ENCODE measurements at places on chromosomes 16 and 17.

DNA sequence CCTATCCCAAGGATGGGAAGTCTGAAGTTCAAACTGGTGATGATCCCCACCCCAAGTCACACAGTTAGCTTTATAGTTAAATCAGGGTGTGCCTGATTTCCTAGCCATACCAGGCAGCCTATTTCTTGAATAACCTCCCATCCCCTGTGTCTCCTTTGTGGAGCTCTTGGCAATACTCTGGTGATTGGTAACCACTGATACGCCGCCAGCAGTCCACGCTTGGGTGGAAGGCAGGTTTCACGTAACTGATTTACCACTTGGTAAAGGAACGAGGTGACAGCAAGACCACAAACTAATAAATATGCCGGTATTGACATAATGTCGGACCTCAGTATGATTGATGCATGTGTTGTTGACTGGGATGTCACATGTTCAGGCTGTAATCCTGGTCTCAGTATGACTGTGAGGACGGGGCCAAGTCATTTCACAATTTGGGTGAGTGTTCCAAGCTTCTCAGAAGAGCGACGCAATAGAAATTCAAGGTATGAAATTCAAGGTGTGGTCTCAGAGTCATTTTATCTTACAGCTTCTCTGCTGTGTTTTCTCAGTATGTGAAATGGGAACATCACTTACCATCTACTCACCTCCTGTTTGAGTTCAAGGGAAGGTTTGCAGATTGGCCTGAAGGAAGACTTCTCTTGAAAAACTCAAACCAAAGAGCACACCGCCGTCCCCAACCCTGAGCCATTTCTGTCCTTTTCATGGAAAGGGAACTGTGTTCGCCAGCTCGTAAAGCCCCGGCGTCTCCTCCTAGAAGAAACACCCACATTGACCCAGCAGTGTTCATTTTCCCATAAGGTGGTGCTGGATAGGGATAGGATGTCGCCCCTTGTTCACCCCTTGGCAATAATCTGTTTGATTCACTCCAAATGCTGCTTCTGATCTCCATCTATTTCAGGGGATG lies 678.9 kb downstream of the WWOX start:
- DNase-seq: no peak

- DNase-seq: no peak
Measured at GRCh38 chr17:83079352-83079747, at the start of gene METRNL. Gene METRNL (plus strand): TSS chr17:83079609. CDS start chr17:83079816, 207 bp downstream.

- DNase-seq: no peak
Measured at GRCh38 chr17:80164185-80164584, 5.6 kb upstream of the CARD14 start.

DNA sequence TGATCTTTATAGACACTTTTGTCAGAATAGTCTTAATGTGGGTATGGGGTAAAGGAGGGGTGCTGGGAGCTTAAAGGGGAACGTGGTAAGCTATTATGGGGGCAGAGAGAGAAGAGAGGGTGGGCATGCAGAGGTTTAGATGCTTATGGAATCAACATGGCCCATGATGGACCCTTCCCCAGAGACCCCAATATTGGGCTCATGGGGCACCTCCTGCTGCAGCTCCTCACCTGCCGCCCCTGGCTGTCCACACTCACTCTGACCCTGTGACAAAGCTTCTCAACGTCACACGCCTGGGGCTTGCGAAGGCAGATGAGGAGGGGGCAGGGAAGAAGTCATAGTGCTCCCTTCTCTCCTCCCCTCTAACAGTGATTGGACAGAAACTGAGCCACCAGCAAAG lies 95.3 kb downstream of the SHISA6 start:
- DNase-seq: no peak

DNA sequence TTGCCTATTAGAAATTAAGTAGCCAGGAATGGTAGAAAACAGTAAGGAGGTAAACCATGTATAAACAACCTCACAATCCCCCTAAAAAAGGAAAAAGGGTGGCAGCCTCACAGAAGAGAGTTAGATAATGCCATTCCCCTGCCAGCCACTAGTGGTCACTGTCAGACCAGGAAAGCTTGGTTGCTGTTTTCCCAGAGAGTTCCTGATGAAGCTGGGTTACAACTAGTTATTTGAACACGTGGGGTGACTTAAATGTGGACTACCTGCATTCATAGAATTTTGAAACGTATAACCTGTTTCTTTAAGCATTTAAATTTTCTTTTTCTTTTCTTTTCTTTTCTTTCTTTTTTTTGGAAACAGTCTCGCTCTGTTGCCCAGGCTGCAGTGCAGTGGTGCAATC lies 5.8 kb downstream of the GPRC5C start:
- DNase-seq: no peak

DNA sequence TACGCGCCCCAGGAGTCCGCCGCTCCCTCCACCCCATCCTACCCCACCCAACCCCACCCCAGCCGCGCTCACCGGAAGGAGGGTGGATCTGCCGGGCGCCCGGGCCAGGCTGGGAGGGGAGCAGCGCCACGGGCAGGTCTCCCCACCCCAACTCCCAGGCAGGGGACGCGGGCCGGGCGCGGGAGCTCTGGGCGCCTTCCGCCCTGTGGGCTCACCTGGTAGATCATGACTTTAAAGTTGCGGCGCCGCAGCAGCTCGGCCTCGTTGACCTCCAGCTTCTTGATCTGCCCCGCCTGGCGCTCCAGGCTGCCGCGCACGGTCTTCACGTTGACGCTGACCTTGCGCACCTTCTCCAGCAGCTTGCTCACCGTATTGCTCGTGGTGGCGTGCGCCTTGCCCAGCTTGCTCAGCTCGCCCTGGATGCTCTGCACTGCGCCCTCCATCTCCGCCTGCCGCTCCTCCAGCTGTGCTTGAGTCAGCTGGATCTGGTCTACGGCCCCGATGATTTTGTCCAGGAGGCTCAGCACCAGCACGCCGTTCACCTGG lies 571 bp downstream of the CAVIN1 start:
- DNase-seq: no peak

DNA sequence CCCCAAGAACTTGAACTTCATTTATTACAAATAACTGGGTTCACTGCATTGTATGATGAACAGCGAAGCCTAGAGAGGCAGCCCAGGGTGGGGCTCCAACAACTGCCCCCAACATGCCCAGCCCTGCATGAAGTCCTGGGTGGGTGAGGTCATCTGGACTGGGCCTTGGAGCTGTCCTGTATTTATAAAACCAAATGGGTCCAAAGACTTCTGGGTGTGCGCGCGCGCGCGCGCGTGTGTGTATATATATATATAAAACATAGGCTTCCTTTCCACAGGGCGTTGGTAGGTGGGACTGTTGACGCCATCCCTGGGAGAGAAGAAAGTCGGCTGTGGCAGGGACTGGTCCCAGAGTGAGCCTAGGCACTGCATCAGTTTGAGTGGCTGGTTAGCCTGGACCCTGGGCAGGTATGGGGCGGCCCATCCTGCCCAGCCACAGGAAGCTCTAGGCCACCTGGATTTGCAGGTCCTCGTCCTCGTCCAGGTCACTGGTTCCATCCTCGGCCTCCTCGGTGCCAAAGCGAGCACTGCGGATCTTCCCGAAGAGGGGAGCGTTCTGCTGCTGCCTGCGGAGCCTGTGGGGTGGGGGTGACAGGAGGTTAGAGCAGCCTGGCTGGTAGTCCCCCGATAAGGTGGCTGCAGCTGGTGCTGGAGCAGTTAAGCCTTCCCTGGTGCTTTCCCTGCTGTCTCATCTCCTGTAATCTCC lies 23.9 kb downstream of the CCDC102A start:
- DNase-seq: no peak

Measured in DMS 273 treated with DMSO at 0.1 percent for 48 hours (cell line).